Stimulated activated CD8-positive, alpha-beta memory T cell treated with anti-CD3 and anti-CD28 coated beads, Interleukin-7, amount 100 ng/mL, for 1 hour (primary cell): ENCODE measurements at places on chromosomes 3 and 15.

- no peak for DNase-seq
Observed at GRCh38 chr15:35505809-35506208, 40.2 kb downstream of the DPH6 start.

- DNase-seq = no peak
Observed at GRCh38 chr3:177236704-177237103, 39.4 kb upstream of the TBL1XR1 start.

GRCh38 chr15:52133510-52134220 is 21.1 kb upstream of the BCL2L10 start:
- no peak for DNase-seq

DNA sequence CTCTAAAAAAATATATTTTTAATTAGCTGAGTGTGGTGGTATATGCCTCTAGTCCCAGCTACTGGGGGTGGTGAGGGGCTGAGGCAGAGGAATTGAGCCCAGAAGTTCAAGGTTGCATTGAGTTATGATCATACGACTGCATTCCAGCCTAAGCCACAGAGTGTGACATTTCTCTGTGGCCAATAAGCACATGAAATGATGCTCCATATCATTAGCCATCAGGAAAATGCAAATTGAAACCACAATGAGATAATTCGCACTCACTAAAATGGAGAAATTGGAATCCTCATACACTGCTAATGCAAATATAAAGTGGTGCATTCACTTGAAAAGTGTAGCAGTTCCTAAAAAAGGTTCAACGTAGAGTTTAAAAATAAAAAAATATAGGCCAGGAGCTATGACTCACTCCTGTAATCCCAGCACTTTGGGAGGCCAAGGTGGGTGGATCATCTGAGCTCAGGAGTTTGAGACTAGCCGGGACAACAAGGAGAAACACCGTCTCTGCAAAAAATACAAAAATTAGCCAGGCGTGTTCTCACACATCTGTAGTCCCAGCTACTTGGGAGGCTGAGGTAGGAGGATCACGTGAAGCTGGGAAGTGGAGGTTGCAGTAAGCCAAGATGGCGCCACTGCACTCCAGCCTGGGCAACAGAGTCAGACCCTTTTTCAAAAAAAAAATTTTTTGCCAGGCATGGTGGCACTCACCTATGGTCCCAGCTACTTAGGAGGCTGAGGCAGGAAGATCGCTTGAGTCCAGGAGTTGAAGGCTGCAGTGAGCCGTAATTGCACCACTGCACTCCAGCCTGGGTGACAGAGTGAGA is 35.2 kb downstream of the IFT122 start:
- DNase-seq = no peak

- no peak for DNase-seq
Observed at GRCh38 chr15:57321973-57322601, 54.2 kb upstream of the CGNL1 start.

GRCh38 chr3:125129512-125129997 is 73.8 kb upstream of the HEG1 start:
- no peak for DNase-seq

- no peak for DNase-seq
Observed at GRCh38 chr15:50190166-50190570, 8.2 kb downstream of the SLC27A2 start.

- DNase-seq = no peak
Observed at GRCh38 chr15:96385195-96385594, 54.7 kb downstream of the NR2F2 start.

- no peak for DNase-seq
Observed at GRCh38 chr3:145716519-145716918, 444.5 kb downstream of the PLOD2 start.

DNA sequence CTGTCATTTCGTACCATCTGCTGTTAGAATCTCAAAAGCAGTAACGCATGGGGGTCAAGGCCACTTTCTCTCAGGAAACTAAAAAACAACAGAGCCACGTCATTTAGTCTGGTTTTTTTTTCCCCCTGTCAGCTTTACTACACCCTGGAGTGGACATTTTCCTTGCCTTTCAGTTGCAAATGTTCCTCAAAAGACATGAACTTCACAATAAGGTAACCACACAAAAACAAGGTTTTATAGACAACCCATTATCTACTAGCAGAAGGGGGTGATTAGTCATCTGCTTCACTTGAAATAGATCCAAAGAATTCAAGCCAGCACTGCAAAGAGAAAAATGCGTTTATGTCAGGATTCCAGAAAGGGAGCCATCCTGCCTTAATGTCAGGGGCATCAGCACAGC is 171.8 kb upstream of the CDIN1 start:
- no peak for DNase-seq

- no peak for DNase-seq
Observed at GRCh38 chr3:15875016-15875689, 77.4 kb upstream of the ANKRD28 start.
